ENCODE measurements at places on chromosomes 4 and X. TPM values are rescaled to one million over a fixed set of nuclear protein-coding genes. Genes with fewer than 3 reads are reported as not detected.

DNA sequence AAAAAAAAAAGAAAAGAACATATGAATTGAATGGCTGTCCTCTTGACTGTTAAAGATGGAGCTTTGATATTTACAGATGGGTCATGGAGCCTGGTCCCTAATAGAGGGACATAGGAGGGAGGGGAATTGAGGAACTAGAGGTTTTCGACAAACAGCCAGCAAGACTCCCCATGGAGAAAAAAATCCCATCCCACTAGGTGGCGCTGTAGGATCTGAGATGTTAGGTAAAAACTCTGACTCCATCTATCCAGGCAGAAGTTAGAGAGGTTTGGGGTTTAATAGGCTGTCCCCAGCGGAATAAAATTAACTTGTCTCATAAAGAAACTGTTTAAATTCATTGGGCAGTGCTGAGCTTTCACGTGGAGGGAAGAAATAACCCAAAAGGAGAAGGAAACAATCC, 45.9 kb downstream of the HMGB2 start:
- H3K27me3 ChIP-seq = no peaks in the 10 kb centered on the region
- peaks cover 34% of the 10 kb centered on the region for H3K36me3 ChIP-seq
- H3K4me3 ChIP-seq = no peak overlapping the region
- no peak overlapping the region for H3K27ac ChIP-seq
- DNase-seq = peak; percentile 89
- no peaks in the 10 kb centered on the region for H3K4me1 ChIP-seq

DNA sequence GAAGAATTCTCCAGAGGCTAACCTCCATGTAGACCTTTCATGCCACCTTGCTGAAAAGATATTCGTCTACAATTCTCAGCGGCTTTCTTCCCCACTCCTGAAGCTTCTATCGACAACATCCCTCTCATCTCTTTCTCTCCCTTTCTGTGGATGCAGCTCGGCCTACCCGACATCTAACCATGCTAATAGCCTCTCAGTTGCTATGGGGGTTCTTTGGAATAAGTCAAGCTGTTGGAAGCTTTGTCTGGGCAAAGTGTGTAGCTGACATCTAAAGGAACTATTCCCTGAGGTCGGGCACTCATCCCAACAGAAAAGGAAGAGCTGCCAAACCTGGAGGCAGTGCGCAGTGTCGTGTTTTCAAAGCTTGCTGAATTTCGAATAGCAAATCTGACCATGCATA, 192.1 kb downstream of the RBMX2 start:
- no peaks in the 10 kb centered on the region for H3K36me3 ChIP-seq

- no peak for DNase-seq
- no peaks in the 10 kb centered on the region for H3K27me3 ChIP-seq
- no peak overlapping the region for H3K27ac ChIP-seq
- H3K4me3 ChIP-seq = no peak overlapping the region
Observed at GRCh38 chr4:69044247-69044646, 52.0 kb upstream of the UGT2B7 start.

- DNase-seq = no peak
- H3K4me1 ChIP-seq = peaks cover 18% of the 10 kb centered on the region
- H3K4me3 ChIP-seq = no peak overlapping the region
- no peaks in the 10 kb centered on the region for H3K36me3 ChIP-seq
Observed at GRCh38 chr4:100977746-100978397, 369.5 kb downstream of the PPP3CA start.

GRCh38 chr4:62548108-62548524, 1348.0 kb downstream of the ADGRL3 start:
- DNase-seq = peak; percentile 77
- H3K27ac ChIP-seq = no peak overlapping the region
- H3K36me3 ChIP-seq = no peaks in the 10 kb centered on the region
- H3K4me1 ChIP-seq = peaks cover 13% of the 10 kb centered on the region
- H3K4me3 ChIP-seq = no peak overlapping the region
- H3K27me3 ChIP-seq = no peaks in the 10 kb centered on the region

GRCh38 chrX:152641256-152641875, 3.7 kb downstream of the GABRQ start:
- H3K36me3 ChIP-seq = no peaks in the 10 kb centered on the region
- peaks cover 32% of the 10 kb centered on the region for H3K4me1 ChIP-seq
- peaks cover 20% of the 10 kb centered on the region for H3K27me3 ChIP-seq
- no peak overlapping the region for H3K4me3 ChIP-seq
- peak; percentile 84 for DNase-seq

The WNK3 gene
- polyA plus RNA-seq = 51.5 TPM

The EPHA5 gene
- polyA plus RNA-seq = 0.07 TPM

GRCh38 chrX:27680726-27681125, 90.6 kb downstream of the DCAF8L2 start:
- H3K4me3 ChIP-seq = no peak overlapping the region
- DNase-seq = no peak
- H3K27ac ChIP-seq = no peak overlapping the region

GRCh38 chrX:120419463-120419862, 49.6 kb downstream of the LAMP2 start:
- no peak for DNase-seq
- no peaks in the 10 kb centered on the region for H3K36me3 ChIP-seq
- no peak overlapping the region for H3K4me3 ChIP-seq
- H3K27ac ChIP-seq = no peak overlapping the region
- H3K27me3 ChIP-seq = no peaks in the 10 kb centered on the region

The UGT2B15 gene
- polyA plus RNA-seq = not detected

The TLR2 gene
- polyA plus RNA-seq = 0.37 TPM

The DSPP gene
- 0.08 TPM for polyA plus RNA-seq

GRCh38 chrX:140572724-140573123, 67.9 kb upstream of the SOX3 start:
- H3K27ac ChIP-seq = no peak overlapping the region
- H3K4me3 ChIP-seq = no peak overlapping the region
- no peaks in the 10 kb centered on the region for H3K4me1 ChIP-seq

DNA sequence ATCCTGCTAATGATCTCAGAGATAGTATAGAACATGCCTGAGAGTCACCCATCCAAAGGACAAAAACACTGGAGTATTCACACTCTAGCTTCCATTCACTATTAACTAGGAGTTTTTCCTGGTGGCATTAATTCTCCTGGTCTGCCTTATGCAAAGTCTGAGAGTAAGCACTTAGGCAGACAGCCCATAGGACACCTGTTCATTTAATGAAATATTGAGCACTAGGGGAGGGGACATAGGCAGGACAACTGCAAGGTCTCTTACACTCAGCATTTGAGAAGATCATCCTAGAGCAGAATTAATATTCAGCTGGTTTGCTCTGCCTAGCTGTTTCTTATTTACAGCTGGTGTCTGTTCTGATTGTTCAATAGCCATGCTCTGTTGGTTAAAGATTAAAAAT, 508.5 kb downstream of the CENPC start:
- no peak for DNase-seq
- no peak overlapping the region for H3K27ac ChIP-seq
- no peaks in the 10 kb centered on the region for H3K27me3 ChIP-seq
- H3K4me3 ChIP-seq = no peak overlapping the region

GRCh38 chrX:44621078-44621477, 78.4 kb upstream of the FUNDC1 start:
- H3K4me3 ChIP-seq = no peak overlapping the region
- no peaks in the 10 kb centered on the region for H3K27me3 ChIP-seq
- H3K27ac ChIP-seq = no peak overlapping the region

The RBM47 gene
- polyA plus RNA-seq = 35.6 TPM

DNA sequence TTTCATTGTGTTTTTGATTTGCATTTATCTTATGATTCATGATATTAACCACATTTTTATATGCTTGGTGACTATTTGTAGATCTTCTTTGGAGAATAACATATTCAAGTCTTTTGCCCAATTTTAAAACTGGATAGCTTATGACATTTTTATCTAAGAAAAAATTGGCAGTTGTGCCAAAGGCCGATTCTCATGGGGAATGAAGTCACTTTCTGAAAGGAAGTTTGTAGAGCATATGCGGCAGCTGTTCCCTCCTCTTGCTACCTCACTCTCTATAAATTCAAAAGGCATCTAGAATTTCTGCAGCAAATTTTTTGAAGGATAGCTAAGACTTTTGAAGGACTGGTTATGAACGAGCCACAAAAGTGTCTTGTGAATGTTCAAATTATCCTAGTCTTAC, 2353.5 kb downstream of the ARAP2 start:
- no peaks in the 10 kb centered on the region for H3K27me3 ChIP-seq
- no peaks in the 10 kb centered on the region for H3K4me1 ChIP-seq
- no peak overlapping the region for H3K27ac ChIP-seq
- no peaks in the 10 kb centered on the region for H3K36me3 ChIP-seq
- no peak for DNase-seq

DNA sequence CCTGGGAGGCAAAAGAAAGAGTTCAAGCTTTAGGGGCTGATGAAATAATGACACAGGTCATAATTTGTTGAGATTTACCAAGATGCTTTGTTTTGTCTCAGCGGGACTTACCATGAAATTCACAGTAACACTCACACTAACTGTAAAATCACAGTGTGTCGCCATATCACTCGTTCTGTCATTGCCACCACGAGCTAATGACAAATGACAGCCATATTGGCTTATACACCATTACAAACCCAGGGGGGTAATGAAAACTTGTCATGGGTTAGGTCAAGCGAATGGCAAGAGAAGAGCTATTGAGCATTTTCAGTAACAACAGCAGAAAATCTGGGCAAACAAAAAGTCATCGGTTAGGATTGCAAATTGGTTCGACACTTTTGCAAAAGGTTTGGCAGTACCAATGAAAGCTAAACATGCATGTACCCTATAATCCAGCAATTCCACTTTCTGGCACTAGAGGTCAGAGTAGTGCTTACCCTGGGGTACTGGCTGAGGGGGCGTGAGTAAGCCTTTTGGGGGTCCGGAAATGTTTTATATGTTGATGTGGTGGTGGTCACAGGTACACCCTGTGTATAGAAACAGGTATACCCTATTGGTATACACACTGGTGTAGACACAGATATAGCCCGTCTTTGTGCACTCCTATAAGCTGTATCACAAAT, 83.9 kb upstream of the RAI2 start:
- H3K4me3 ChIP-seq = no peak overlapping the region
- DNase-seq = peak; percentile 57
- peaks cover 6% of the 10 kb centered on the region for H3K4me1 ChIP-seq
- no peaks in the 10 kb centered on the region for H3K27me3 ChIP-seq

The MUC7 gene
- not detected for polyA plus RNA-seq

- no peak overlapping the region for H3K27ac ChIP-seq
- no peaks in the 10 kb centered on the region for H3K4me1 ChIP-seq
- DNase-seq = no peak
Observed at GRCh38 chr4:41154010-41154813, 60.1 kb downstream of the APBB2 start.

- no peaks in the 10 kb centered on the region for H3K27me3 ChIP-seq
- no peak overlapping the region for H3K27ac ChIP-seq
- no peak overlapping the region for H3K4me3 ChIP-seq
- no peak for DNase-seq
- no peaks in the 10 kb centered on the region for H3K4me1 ChIP-seq
Observed at GRCh38 chrX:79631526-79631925, 264.4 kb upstream of the ITM2A start.

DNA sequence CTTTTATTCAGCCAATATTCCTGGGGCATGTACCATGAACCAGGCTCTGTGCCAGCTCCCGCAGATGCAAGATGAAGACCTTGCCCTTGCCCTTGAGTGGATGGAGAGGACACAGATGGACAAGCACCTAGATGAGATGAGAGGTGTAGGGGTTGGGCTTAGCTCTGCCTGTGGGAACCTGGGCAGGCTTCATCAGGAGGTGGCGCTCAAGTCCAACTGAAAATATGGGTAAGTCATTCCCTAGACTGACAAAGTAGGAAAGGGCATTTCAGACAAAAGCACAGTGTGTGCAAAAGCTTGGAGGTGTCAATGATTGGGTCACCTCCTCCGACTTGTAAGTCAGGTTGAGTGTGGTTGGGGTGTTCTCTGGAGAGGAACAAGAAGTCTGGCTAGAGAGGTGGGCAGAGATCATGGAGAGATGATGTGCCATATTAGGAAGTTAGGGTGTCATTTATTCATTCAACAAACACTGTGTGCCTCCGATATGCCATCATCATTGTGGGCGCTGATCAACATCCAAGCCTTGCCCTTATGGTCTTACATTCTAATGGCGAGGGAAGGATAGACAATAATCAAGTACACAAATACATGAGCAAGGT, 64.6 kb downstream of the ANAPC4 start:
- no peaks in the 10 kb centered on the region for H3K4me1 ChIP-seq
- no peaks in the 10 kb centered on the region for H3K36me3 ChIP-seq
- no peaks in the 10 kb centered on the region for H3K27me3 ChIP-seq
- DNase-seq = peak; percentile 86
- H3K4me3 ChIP-seq = no peak overlapping the region

The RTL5 gene
- 0.31 TPM for polyA plus RNA-seq

DNA sequence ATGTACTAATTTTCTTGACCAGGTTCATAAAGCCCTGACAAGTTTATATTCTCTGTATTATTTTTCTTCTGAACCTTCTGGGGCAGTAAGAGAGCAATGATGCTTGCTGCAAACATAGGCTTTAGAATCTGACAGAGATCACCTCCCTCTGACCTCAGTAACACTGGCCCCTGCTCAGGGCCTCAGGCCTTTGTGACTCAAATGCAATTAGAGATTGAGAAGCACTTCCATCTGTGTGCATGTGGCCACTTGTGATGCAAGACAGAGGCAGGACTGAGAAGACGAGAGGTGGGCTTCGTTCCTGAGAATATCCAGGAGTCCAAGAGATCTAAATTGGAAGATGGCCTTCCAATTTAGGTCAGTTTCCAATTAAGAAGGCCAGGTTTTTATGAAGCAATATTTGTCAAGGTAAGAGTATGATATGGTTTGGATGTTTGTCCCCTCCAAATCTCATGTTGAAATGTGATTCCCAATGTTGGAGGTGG, 82.8 kb upstream of the VEGFC start:
- no peaks in the 10 kb centered on the region for H3K27me3 ChIP-seq
- H3K4me1 ChIP-seq = no peaks in the 10 kb centered on the region
- no peak overlapping the region for H3K4me3 ChIP-seq
- DNase-seq = no peak
- H3K36me3 ChIP-seq = no peaks in the 10 kb centered on the region

DNA sequence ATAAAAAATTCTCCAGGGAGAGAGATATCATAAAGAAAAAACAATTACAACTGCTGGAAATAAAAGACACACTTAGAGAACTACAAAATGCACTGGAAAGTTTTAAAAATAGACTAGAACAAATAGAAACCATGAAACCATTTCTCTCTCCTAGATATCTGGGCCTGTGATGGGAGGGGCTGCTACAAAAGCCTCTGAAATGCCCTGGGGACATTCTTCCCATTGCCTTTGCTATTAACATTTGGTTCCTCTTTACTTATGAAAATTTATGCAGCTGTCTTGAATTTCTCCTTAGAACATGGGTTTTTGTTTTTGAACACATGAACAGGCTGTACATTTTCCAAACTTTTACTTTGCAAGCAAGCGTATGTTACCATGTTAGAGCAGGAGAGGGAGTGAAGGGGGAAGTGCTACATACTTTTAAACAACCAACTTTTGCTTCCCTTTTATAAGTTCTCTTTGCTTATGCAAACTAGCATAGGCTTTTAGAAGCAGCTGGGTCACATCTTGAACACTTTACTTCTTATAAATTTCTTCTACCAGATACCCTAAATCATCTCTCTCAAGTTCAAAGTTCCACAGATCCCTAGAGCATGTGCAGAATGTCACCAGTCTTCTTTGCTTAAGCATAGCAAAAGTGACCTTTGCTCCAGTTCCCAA, 47.9 kb upstream of the PACRGL start:
- H3K4me1 ChIP-seq = peaks cover 10% of the 10 kb centered on the region
- H3K27ac ChIP-seq = no peak overlapping the region
- no peak for DNase-seq
- no peaks in the 10 kb centered on the region for H3K27me3 ChIP-seq
- no peak overlapping the region for H3K4me3 ChIP-seq

The BEX5 gene
- polyA plus RNA-seq = 34.7 TPM

All from GM23338 (cell line).